ENCODE measurements at places on chromosomes 2 and 18. TPM values are rescaled to one million over a fixed set of nuclear protein-coding genes. Genes with fewer than 3 reads are reported as not detected.

Gene SEPTIN10
- total RNA-seq: 132 TPM

Gene PDCL3
- total RNA-seq: 26.6 TPM

Gene CTLA4
- total RNA-seq: 0.79 TPM

Gene CRACDL
- total RNA-seq: 10.6 TPM

Gene CD207
- total RNA-seq: 1.1 TPM

Gene CYRIA
- total RNA-seq: 0.42 TPM

All from esophagus squamous epithelium (tissue), 5 donors.